Amygdala (tissue), 56 donors: ENCODE measurements at places on chromosomes 7 and 10.

- DNase-seq = no peak
Observed at GRCh38 chr10:130559547-130559880, 423.3 kb downstream of the GLRX3 start.

GRCh38 chr7:33941418-33941817, 36.1 kb downstream of the BMPER start:
- DNase-seq = no peak

GRCh38 chr7:143250822-143251221, 12.4 kb upstream of the GSTK1 start:
- DNase-seq = no peak

- DNase-seq = no peak
Observed at GRCh38 chr10:86064219-86064618, 302.4 kb downstream of the GRID1 start.

DNA sequence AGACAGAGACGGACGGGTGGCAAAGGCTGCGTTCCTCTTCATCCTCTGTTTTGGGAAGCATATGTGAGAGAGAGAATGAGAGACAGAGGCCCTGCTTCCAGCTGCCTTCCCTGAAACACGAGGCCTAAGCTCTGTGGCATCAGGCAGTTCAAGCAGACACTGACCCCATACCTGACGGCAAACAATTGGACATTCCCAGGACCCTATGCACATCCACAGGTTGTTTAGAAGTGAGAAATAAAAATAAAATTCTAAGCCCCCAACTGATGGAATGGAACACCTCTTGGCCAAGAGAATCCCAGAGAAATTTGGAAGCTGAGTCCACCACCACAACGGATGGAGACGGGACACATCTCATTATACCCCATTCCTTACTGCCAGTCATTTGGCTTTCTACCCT, 105.3 kb downstream of the CPXM2 start:
- DNase-seq = no peak

DNA sequence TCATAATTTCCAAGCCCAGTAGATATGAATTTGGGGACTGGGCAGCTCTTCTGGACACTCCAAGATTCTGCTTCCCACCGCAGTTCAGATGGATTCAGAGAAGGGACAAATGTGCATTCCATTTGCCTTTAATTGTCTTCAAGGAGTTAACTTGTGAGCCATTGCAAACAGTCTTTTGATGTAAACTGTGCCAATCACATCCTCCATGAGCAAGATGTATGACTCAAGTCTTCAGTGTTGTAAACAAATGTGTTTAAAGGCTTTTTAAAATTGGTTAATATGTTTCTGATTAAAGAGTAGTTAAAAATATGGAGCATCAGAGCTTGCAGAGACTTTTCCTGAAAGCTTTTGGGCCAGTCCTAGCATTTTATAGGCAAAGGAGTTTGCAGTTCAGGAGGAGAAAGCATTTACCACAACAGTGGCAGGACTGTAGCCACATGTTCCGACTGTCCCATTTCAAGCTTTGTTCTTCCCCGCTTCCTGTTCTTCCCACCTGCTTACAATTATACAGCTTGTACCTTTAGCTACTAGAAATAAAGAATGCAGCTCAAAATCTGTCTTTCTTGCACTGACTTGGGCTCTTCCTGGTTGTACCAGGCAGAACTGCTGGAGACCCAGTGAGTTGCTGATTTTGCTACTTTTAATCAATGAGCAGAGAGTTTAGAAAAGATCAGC, 6.2 kb downstream of the SLC18A2 start:
- DNase-seq = no peak

DNA sequence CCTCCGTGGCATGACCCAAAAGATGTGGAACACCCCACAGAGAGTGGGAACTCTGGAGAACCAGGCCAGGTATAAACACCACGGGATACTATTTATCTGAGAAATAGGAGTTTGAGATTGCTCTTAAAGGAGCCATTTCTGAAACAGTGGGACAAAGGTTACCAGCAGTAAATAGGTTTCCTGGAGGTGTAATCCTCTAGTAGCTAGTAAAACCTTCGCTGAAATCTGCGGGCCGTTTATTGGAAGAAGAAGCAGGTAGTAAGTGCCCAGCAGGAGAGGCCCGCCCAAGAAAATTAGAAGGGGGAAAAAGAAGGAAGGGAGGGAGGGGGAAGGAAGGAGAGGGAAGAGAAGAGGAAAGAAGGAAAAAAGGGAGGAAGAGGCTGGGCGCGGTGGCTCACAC, 51.6 kb downstream of the CHST3 start:
- no peak for DNase-seq

GRCh38 chr7:69610374-69611084, 12.3 kb downstream of the AUTS2 start:
- no peak for DNase-seq
